Lower leg skin (tissue), 4 donors: ENCODE measurements at places on chromosomes 1 and 21. TPM values are rescaled to one million over a fixed set of nuclear protein-coding genes. Genes with fewer than 3 reads are reported as not detected.

The HCN3 gene
- 6.0 TPM for total RNA-seq

DNA sequence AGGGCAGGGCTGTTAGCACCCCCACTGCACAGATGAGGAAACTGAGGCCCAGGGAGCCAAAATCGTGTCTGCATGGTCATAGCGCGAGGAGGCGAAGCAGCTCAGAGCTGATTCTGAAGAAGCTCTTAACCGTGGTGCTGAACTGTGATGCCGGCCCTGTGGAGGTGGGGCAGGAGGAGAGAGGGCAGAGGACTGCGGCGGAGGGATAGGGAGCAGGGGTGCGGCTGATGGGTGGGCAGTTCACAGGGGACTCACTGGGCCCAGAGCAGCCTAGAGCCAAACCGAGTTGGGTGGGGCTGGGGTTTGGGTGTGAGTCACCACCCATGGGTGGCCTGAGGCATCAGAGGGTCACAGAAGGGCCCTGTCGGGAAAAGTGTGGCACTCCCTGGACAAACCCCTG, 74.7 kb downstream of the RAP1GAP start:
- DNase-seq = no peak

GRCh38 chr21:32994305-32994704, 31.4 kb upstream of the OLIG2 start:
- no peak for DNase-seq

- DNase-seq = no peak
Measured at GRCh38 chr21:41318218-41318617, 1.6 kb downstream of the FAM3B start.

GRCh38 chr21:41369105-41369919, 7.5 kb downstream of the MX2 start:
- DNase-seq = no peak

DNA sequence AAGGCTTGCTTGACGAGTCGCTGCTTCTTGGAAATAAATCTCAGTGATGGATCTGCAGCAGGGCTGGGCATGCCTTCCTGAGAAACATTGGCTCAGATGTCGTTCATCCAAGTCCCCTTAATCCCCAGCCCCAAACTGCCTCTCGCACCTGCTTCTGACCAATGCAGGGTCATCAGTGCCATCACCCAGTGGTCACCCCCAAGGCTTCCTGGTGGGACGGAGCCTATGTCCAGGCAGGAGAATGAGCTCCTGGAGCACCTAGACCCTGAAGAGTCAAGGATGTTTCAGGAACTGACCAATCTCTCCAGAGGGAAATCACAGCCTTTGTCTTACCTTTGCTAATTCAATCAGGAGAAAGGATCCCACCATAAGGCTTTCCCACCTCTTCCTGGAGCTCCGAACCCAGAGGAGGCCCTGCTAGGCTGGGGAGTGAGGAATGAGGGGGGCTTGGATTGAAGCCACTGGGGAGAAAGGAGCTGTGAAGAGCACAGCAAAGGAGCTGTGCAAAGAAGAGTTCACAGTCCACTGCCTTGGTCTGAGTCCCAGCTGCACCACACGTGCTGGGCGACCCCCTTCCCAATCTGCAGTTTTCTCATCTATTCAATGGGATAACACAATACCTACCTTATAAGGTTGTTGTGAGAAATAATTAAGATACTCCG, 416.1 kb downstream of the NPHP4 start:
- peak; percentile 43 for DNase-seq

DNA sequence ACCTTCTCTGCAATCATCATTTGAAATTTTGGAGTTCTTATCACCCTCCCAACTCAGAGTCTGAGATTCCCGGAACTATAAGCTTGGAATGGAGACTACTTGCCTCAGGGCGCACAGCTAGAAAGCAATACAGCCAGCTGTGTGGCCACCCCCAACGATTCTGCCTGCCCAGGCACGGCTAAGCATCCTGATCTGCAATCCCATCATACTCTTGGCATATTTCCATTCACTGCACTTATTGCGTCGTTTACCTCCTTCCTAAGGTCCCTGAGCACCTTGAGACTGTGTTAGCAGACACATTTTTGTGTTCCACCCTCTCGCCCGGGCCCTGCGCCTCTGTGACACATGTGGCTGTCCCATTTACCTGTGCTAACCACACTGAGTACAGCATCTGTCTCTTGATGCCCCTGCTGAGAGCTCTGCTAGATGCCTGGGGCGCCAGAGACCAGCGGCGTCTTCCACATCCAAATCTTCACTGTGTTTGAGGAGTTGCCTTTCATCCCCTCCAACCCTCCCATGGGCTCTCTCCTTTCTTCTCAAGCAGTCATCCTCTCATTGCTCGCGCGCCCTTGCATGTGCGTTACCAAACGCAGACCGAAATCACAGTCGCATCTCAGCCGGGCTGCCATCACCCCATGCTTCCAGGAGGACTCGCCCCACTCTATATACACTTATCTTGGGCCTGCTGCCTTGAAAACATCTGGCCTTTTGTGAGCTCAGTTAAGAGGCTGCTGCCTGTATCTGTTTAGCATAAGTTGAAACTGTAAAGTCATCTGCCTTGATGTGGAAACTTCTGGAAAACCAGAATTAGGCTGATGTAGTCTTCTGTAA, 3.5 kb upstream of the CLDN19 start:
- DNase-seq = peak; percentile 76

GRCh38 chr1:226671277-226671676, 67.8 kb downstream of the ITPKB start:
- no peak for DNase-seq

DNA sequence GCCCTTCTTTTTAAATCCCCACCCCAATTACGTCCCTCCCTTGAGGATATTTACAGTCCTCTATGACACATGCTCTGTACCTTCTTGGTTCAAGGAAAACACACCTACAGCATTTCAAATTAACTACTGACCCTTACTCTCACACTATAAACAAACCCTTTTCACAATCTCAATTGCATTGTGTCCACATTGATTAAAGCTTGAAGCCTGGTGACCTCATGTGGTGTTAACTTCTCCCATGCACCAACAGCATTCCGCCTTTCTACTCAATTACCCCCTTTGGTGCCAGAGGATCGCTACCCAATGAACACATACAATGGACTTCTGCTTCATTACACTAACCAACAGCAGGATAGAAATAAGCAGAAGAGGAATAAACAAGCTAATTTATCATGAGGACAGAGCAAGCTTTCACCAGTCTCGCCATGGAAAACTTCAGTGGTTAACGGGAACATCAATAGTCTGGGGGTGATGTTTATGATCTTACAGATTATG, 15.2 kb downstream of the WLS start:
- no peak for DNase-seq

- no peak for DNase-seq
Measured at GRCh38 chr1:114609826-114610225, 28.4 kb upstream of the BCAS2 start.

DNA sequence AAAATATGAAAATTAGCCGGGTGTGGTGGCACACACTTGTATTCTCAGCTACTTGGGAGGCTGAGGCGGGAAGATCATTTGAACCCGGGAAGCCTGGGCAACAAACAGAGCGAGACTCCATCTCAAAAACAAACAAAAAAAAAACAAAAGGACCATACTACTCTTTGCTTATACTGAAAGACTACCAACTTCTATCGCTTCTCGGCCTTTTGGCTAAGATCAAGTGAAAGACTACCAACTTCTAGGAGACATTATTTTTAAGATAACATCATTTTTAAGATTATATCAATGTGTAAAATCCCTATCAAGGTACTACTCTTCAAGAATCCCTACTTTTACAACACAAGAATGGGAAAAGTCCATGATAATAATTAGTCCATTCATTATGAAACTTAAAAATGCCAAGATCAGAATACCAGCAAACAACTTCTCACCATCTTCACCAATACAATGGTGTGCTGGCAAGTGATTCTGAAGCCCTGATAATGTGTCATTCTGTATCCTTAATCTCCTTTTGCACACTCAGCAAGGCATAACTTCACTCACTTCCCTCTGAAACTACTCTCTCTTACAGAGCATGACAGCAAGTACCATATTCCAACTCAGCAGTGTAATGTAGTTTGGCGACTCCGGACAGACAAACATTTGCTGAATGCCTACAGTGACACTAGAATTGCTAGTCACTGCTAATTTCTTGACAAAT, 1.7 kb downstream of the PTP4A2 start:
- DNase-seq = no peak

- no peak for DNase-seq
Measured at GRCh38 chr1:160048335-160048734, 16.5 kb upstream of the PIGM start.

DNA sequence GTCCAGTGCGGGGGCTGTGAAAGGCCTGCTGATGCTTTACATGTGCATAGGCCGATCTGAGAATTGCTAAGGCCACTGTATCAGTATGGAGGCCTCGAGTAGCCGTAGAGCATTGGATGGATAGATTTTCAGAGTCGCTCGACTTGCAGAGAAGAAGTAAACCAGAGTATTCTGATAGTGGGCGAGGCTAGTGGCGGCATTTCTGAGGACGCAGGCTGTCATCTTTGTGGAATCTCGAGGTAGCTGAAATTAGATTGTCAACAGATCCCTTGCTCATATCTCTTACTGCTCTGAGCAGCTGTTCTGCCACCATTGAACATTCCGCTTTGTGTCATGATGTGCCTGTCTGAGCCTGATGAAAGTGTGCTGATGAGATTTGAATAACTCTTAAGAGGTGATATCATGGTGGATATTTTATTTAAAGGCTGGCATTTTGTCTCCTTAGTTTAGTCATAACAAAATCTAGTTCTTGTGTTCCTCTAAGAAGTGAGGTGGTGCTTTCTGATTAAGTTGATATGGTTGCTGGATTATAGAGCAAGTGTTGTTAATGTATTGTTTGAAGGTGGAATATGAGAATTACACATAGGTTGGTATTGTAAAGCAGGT, 1.5 kb downstream of the KIF1B start:
- no peak for DNase-seq

DNA sequence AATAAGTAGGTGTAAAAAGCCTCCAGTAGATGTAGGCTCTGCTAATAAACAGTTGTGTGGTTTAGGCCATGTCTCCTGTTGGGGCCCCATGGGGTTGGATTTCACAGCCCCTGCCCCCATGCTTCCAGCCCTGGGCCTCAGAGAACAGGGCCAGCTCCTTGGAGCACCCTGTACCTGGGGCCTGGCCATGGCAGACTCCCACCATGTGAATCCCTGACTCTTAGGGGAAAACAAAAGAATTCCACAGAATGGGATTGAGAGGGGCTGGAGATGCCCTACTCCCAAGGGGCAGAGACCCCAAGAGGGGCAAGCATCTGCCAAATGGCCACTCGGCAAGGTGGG, 11.5 kb downstream of the LRP8 start:
- DNase-seq = no peak
